DMS153 (cell line): ENCODE measurements at places on chromosomes 2 and 18.

DNA sequence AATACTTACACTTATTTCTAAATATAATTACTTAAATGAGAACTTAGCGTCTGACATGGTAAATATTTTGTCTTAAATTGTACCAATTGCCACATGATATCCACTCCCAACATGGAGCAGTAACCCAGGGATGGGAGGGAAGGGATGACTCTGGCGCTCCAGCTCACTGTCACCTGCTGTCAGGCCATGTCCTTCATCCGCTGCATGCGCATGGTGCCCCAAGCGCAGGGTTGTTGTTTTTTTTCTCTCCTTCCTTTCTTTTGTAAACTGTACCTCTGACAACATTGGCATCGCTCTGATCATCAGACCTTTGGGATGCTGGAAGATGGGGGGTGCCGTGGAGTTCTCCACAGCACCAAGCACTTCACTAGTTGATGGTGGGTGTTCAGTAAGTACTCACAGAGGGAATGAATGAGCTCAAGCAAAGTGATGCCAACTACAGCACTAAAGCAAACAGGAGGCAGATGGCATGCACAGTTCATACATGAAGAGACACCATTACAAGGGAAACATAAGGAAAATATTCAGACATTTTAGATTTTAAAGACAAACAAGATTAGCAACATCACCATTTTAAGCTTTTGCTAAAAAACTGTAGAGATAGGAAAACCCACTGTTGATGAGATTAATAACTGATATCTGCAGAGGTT lies 247.8 kb downstream of the GBX2 start:
- no peak for DNase-seq

DNA sequence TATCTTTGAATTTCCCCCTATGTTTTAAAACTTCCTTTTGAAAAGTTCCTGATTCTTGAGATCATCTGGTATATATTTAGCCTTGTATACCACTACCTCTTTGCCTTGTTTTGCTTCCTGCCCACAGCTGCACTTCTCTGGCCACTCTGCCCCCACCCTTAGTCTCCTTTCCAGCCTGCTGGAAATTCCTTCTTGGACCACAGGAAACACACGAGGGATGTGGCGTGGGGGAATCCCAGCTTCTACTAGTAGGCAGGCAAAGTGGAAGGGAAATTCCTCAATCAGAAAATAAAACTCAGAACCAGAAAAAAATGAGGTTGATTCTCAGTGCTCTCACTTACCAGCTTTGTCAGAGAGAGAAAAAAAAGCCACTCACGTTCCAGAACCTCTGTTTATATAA lies 13.4 kb downstream of the IL18RAP start:
- no peak for DNase-seq

- no peak for DNase-seq
Observed at GRCh38 chr18:22114526-22115321, 54.7 kb upstream of the GATA6 start.

- no peak for DNase-seq
Observed at GRCh38 chr2:63444565-63445288, 143.6 kb downstream of the WDPCP start.

DNA sequence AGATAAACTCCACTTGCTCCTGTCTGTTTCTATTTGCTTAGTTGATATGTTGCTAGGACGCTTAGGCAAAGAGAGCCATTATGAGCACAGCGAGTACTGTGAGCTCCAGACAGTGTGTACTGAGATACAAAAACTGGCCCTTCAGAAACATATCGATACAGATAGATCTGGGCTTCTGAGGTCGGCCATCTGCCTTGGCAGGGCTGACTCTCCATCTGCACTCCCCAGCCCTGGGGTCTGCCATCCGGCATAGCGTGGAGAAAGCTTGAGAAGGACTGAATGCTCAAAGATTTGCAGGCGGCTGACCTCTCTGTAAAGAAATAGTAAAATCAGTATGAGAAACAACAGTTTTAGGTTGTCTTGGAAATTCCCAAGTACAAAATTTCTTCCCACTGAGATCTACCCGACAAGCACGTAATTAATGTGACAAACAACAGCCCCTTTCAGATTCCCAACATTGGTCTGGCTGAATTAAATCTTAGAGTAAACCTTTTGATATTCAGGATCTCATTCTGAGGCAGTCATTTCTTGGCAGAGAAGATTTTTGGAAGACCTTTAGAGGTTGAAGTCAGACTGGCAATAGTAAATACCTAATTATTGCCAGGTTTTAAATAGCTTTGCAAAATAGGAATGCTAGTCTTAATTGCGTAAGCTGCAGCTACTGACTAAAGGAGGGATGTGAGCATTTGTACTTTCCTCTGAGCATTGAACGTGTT lies 127.4 kb downstream of the CHST9 start:
- DNase-seq, result peak; percentile 79

- DNase-seq, result no peak
Observed at GRCh38 chr2:134760385-134760784, 41.6 kb upstream of the TMEM163 start.

DNA sequence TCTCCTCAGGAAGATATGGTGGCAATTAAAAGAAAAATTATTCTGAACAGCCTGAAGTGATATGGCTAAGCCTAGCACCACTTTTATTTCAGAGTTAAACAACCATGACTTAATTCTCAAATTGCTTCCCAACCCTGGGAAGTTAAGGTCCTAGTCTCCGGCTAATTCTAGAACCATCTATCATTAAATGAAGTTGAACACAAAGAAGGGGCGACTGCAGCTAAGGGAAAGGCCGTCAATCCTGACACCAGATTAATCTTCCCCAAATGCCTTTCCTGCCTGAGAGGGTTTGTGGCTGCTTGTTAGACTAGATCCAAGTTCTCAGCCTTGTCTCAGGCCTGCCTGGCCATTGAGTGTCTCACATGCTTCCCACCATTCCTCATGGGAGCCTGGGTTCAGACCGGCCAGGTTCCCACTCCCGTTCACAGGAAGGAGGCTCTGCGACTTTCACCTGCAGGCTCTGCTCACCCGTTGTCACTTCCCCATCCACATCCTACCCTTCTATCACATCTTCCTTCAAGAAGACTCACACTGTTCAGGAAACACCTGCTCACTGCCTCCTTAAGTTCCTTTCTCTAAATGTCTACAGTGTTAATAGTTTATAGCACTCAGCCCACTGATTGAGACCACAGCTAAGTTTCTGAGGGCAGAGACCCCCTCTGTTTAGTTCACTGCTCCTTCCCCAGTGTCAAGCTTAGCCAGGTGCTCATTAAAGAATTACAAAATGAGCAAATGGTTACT lies 282.9 kb upstream of the REV1 start:
- no peak for DNase-seq

DNA sequence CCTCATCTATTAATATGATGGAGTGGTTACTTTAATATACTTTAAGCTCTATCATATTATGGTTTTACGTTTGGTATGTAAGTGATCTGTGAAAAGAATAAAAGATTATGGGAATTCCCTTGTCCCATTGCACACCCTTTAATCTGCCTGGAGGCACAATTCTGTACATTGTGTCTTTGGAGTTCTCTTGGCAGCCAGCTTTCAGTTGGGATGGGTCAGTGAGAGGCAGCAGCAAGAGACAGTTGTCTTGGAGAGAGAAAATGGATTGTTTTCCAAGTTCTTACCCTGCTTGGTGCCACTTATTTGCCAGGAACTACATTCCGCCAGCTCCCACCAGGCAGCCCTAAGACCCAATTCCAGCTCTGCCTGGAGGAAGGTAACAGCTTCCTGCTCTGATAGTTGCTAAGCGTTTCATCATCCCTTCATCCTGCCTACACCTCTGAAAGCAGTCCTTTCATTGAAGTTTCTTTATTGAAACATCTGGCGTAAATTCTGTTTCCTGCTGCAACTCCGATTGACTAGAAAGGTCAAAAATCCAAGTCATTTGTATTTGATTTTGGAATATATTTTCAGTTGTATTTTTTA lies 365.2 kb downstream of the AKAIN1 start:
- no peak for DNase-seq
